ENCODE measurements at places on chromosomes 1 and 21.

DNA sequence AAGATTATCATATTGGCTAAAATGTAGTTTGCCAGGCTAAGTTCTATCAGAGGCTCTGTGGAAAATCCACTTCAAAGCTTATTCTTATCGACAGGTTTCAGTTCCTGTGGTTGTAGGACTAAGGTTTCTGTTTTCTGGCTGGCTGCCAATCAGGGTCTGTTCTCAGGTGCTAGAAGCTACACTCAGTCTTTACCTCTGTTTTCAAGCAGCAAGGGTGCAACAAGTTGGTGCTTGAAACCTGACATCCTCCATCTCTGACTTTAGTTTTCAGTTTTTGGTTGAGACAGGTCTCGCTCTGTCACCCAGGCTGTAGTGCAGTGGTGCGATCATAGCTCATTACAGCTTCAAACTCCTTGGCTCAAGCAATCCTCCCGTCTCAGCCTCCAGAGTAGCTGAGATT, 15.3 kb upstream of the TMCO2 start:
- DNase-seq, result no peak

- no peak for DNase-seq
These were observed 3.5 kb downstream of the PEX10 start for GRCh38 chr1:2408859-2409276.

GRCh38 chr1:67977756-67978155, 72.7 kb downstream of the DIRAS3 start:
- no peak for DNase-seq

DNA sequence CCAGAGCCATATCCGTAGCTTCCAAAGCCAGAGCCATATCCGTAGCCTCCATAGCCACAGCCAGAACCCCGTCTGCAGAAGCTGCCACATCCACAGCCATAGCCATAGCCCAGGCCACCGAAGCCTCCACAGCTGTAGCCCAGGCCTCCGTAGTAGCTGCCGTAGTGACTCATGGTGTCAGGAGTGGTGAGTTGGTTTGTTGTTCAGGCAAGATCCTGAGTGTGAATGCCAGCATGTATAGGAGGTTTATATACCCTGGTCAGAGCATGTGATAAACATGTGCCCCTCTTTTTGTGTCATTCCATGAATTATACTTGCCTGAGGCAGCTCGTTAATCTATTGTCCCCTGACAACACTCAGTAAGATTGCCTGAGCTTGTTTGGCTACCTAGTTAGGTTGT, at the start of gene KRTAP19-1:
TSS of gene KRTAP19-1 (minus strand) at position 223 of the 400 bp plus-strand sequence. CDS start at position 173, 50 bp downstream.
- no peak for DNase-seq

DNA sequence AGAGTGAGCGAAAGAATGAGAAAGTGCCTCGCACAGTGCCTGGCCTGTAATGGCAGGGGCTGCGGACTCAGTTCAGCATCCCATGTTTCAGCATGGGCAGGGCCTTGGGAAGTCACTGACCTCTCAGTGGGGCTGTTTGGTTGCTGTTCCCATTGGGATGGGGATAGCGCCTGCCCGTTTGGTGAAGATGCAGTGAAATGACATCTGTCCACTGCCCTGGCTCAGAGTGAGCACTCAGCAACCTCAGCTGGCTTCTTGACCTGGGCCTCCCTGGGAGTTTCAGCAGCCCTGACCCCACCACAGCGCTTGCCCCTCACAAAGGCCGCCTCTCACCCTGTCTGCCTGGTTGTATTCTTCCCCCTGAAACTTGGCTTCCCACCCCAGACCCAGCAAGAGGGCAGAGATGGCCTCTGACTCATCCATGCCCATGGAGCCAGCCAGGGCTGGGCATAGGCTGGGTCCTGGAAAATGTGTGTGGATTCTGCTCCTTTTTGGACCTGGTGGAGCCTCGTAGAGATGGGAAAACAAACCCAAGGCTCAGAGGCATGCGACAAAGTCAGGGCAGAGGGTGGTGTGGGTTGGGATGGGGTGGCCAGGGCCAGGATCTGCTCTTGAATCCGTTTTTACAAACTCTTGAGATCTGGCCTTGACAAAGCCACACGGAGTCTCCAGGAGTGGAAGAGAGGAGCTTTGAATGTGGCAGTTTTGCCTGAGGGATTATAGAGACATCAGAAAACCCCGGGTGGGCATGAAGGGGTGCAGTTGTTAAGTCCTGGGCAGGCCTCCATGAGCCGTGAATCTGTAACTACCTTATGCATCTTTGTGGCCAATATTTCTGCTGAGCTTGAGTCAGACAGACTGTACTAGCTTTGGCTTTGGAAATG, 1.2 kb downstream of the XKR8 start:
- DNase-seq, result no peak

- DNase-seq, result no peak
These were observed 47.9 kb downstream of the NCAM2 start for GRCh38 chr21:21046063-21046462.

GRCh38 chr1:46175243-46175642, 356 bp downstream of the TSPAN1 start:
- no peak for DNase-seq

DNA sequence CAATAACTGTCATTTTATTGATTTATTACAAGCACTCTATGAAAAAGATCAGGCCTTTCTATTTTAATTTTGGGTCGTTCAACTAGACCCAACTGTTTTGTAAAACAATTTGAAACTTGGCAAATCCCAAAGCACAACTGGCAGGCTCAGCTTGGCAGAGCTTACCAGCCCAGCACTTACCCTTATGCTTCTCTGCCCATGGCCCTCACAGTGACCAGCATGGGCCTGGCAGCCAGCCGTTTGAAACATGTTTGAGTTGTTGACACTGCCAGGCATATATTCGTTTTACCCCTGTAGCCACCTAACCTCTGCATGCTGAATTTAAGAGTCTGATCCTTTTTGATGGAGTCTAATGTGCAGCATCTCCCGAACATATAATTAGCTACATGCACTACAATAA, 796.7 kb upstream of the ADGRL2 start:
- no peak for DNase-seq

DNA sequence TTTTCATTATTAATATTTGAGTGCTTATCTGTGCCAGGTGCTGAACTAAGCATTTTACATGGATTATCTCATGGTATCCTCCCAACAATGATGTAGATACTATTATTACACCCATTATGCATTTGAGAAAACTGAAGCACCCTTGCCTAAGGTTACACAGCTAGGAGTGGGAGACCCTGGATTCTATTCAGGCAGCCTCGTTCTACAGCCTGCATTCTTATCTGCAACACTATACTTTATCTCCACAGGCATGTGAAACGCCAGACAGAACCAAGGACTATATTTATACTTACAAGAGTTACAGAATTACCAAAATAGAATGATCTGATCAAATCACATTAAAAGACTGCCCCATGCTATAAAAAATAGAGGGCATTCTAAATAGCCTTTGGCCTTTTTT, 22.4 kb downstream of the LPAR3 start:
- no peak for DNase-seq

DNA sequence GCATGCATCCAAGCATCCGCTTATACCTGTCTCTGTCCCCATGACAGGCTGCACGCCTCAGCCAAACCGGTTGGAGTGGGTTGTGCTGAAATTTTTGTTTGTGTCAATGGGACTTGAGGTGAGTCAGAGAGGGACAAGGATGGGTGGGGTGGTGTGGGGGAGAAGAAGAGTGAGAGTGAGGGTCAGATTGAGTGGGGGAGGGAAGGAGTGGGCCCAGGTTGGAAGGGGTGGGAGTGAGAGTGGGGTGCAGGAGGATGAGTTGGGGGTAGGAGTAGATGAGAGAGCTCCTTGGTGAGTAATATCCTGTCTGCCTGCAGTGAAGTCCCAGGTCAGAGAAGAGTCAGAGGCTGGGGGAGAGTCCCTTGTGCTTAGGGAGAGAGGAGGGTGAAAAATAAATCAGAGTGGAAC, 3.3 kb upstream of the NECTIN4 start:
- DNase-seq, result no peak

DNA sequence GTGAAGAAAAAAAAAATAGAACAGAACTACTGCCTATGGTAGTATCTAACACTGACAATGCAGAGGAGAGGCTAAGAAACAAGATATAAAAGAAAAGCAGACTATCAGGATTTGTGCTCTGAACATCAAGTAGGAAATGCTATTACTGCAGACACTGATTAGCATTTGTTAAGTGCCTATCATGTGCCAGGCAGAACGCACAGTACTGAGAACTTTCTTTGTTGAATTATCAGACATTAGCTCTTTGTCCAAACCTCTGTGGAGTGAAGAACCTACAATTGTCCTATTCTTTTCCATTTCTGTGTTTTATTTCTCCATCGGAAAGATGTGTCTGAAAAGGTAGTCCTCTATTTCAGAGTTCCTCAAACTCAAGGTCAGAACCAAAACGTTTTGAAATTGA, 30.5 kb upstream of the DISP1 start:
- no peak for DNase-seq

- DNase-seq, result no peak
These were observed 10.3 kb upstream of the ERMAP start for GRCh38 chr1:42806593-42806992.

DNA sequence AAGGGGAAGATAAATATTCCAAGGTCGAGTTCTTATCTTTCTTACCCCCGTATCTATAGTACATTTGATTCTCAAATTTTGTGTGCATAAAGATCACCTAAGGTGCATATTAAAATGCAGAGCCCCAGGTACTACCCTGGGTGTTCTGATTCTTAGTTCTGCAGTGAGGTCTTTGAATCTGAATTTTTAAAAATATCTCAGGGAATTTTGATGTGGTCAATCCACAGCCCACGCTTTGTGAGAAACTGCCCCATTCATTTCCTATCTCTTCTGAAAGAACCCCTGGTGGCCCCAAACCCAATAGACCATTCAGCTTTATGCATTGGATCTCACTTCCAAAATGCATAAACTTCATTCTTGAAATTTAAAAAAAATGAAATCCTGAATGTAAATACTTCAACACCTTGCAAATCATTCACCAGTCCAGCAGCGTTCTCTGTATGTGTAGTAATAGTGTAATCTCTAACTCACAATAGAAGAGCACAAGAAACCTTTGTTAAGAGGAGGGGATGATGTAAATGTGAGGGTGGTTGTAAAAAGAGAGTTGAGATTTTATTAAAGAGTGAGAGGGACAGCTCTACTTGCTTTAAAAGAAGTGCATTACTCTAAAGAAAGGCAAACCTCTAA, 108.8 kb upstream of the ZP4 start:
- no peak for DNase-seq

- no peak for DNase-seq
These were observed 30.1 kb downstream of the KCNJ15 start for GRCh38 chr21:38286739-38287471.

DNA sequence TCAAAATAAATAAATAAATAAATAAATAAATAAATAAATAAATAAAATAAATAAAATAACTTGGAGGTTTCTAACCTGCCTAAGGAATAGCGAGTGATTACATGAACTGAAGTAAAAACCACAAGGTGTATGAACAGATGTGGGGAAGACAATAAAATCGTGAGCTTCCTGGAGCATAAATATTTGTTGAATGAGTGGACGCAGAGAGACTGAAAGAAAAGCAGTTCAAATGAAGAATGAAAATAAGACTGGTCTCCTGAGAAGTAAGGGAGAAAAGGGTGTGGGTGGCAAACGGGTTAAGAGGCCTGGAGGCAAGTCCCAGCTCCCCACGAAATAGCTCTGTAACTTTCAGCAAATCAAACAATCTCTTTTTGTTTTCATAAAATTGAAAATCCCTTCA, 33.6 kb downstream of the CHML start:
- DNase-seq, result no peak

- no peak for DNase-seq
These were observed 32.8 kb upstream of the S1PR1 start for GRCh38 chr1:101203820-101204540.

- DNase-seq, result no peak
These were observed 144.6 kb upstream of the TNR start for GRCh38 chr1:175887981-175888428.

GRCh38 chr1:172600615-172601014, 58.3 kb upstream of the FASLG start:
- DNase-seq, result no peak

DNA sequence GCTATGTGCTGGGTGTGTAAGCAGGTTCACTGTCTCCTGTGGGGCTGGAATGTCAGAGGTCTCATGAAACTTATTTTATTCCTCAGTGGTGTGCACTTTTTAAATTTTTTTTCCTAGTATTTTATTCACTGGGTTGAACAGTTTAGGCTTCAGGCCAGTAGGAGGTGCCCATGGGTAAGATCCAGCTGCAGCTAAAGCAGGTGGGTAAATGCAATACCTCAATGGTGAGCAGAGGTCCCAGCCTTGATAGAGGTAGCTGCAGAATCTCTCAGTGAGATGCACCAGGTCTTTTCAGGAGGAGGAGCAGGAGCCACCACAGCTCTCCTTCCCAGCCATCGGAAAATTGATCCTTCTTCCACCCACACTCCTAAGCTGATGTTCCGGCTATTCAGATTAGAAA, 12.6 kb upstream of the OR6N2 start:
- DNase-seq, result no peak

DNA sequence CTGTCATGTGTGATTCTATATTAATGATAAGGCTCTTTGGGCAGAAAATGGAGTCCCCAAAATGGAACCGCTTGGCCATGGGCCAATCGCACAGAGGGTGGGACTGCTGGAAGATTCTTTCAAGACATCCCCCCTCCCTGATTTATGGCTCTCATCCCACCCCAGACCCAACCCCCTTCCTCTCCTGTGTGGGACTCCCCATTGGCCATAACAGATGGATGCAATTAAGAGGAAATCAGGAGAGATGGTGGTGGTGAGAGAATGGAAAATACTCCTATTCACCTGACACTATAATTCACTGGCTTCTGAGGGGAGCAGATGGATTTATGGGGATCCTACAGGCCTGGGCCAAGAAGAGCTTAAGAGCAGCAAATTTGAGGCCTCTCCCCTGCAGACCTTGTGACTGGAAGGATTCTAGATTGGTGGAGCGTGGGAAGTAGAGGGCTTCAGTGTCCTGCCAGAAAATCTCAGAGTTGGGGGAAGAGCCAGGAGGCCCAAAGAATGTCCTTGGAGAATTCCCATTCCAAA, 1.7 kb downstream of the IGFN1 start:
- DNase-seq, result no peak

GRCh38 chr1:84975035-84975434, 21.9 kb downstream of the MCOLN2 start:
- no peak for DNase-seq

DNA sequence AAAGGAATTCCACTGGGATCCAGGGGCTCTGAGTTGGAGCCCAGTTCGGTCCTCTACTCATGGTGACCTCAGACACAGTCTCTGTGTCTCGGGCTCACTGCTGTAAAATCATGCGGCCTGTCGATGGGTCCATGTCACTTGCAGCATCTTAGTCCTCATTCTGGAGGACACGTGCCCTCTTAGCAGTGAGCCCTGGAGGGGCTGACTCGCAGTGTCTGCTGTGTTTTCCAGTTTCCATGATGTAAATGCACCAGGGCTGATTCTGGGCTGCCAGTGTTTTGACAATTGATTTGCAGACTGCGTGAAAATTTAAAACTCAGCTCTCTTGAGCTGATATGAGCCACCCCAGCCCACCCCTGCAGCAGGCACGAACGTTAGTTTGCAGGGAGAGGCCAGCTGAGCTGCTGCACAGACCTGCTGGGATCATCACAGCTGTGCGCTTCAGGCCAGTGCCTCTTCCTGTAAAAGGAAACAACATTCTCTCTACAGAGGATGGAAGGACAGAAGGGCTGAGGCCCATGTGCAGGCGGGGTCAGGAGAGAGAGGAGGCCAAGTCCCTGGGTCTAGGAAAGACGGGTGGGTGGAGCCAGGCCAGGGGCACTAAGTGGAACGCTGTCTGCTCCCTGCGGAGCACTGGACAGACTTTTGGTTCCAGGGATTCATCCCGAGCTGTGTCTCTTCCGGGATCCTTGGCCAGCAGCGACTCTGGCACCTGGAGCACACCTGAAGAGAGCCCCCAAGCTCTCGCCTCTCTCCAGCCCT, 42.6 kb downstream of the RSPH1 start:
- no peak for DNase-seq
